ENCODE measurements at places on chromosomes 7 and 10.

DNA sequence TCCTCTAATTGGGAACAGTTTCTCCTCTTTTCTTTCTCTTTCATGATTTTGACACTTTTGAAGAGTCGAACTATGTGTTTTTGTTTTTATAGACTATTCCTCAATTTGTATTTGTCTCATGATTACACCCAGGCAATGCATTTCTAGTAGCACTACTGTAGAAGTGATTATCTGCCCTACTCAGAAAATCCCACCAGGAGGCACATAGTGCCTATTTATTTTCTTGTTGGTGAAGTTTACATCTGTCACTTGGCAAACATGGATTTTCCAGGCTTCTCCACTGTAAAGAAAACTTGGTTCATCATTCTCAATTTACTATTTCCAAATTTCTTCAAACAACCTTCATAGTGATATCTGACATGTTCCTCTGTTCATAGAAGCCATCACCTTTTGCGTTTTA, 893.9 kb downstream of the CCSER2 start:
- no peak for DNase-seq

DNA sequence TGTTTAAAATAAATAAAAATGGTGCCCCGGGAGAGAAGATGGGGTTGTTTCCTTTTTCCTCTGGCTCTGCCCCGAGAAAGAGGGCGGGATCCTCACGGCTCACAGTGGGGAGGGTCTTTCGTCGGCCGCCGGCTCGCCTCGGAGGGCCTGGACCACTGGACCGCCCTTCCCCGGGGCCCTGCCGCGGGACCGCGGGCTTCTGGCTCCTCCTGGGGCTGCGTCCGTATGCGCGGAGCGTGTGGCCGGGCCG, 3.5 kb upstream of the IGF2BP3 start:
- DNase-seq, result no peak

- no peak for DNase-seq
Measured at GRCh38 chr10:14244801-14245211, 85.9 kb downstream of the FRMD4A start.

DNA sequence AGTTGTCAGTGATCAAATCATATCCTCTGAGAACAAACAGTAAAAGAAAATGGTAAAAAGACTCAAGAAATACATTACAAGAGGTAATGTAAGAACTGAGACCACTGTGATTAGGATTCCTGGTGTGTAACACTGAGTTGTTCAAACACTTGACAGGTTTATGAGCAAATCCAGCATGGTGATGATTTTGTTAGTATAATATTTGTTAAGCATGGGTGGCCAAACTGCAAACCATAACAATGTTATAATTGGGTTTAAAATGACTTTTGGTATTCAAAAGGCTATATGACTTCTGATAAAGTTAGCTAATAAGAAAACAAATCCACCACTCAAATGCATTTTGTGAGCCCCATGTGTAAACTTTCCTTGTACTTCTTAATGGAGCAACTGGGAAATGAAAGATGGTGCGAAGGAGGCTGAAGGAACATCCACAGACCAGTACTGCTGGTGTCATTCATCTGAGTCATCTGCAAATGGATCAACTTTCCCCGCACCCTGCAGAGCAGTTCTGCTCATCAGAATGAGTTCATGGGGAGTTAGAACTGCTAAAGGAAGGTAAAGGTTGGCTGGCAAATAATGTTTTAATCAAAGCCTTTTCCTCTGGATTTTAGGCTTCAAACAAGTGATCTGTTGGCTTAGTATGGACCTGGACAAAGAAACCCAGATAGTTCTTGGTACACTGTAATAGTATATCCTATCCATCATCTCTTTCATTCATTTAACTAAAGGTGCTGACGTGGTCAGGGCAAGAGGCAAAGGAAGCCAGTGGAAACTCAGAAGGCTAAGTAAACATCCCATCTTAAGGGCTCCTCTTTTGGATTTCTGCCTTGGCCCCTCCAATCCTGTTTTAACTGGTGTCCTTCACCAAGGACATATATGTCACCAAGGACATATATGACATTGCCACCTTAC, 45.0 kb downstream of the AFAP1L2 start:
- no peak for DNase-seq

- DNase-seq, result no peak
Measured at GRCh38 chr10:6563731-6564130, 16.3 kb downstream of the PRKCQ start.

- DNase-seq, result no peak
Measured at GRCh38 chr10:18960466-18961079, 88.0 kb upstream of the MALRD1 start.

DNA sequence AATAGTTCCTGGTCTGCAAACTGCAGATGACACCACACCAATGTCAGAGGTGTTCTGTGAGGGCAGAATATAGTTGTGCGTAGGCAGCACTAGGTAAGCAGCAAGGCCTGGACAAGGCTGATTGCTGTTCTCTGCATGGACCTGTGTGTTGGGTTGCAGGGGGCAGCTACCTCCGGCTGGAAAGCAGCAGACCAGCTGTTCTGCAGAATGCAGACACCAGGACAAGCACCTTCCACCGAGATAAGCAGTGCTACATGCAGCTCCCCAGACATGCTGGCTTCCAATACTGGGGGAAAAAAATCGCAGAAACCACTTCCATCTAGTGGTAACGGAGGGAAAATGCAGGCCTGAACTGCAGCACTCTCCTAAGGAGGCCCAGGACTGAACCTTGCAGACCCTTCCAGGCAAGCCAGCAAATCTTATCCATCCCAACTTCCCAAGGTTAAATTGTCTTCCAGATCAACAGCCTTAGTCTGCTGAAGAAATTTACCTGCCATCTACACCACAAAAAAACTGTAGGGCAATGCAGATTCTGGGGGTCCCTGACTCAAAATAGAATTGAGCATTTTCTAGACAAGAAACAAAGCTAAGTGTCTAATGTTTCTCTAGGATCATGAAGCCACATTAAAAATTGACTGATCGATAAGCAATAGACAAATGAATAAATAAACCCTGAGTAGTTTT, 50.5 kb upstream of the COBL start:
- DNase-seq, result no peak

GRCh38 chr10:12319076-12319475, 30.3 kb upstream of the CAMK1D start:
- DNase-seq, result no peak

DNA sequence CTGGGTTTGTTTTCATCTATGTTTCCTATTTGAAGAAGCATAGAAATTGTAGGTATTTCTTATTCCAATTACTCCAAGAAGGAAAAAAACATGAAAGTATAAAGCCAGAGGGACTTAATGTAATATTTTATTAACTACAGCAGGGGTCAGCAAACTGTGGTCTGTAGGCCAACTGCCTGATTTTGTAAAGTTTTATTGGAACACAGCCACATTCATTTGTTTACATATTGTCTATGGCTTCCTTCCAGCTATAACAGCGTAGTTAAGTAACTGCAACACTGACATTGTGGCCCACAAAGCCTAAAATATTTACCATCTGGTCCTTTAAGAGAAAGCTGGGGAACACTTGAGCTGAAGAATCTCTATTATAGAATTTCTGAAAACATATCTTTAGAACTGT, 306.2 kb downstream of the BICC1 start:
- no peak for DNase-seq

- no peak for DNase-seq
Measured at GRCh38 chr10:13048762-13049161, 47.2 kb upstream of the CCDC3 start.

DNA sequence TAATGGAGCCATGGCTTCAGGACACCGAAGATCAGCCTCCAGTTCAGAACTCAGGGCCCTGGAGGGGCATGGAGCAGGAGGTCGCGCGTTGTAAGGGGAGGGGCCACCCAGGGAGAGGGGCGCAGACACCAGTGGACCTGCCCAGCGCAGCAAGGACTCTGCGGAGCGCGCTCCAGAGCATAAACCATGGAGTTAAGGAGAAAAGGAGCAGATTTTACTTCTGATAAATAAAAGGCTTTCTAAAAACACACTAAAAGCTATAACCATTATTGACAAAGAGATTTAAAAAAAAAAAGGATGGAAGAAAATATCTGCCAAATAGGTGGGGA, 10.5 kb downstream of the CALY start:
- no peak for DNase-seq

- no peak for DNase-seq
Measured at GRCh38 chr10:17263580-17263979, 35.5 kb downstream of the VIM start.

DNA sequence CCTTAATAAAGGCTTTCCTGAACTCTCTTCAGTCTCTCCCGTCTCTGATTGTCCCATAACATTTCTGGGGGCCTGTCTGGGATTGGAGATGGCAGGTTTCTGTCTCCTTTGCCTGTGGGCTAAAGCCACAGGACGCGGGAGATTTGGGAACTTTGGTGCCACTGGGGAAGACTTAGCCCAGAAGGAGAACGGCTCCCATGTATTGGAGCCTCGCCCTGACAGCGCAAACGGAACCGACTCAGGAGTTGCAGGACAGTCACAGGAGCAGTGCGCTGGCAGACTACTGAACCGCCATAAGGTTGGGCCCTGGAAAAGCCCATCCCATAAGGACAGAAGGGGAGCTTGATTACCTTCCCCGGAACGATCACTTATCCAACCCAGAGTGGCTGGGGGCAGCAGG, 7.1 kb upstream of the ZNF33B start:
- no peak for DNase-seq

DNA sequence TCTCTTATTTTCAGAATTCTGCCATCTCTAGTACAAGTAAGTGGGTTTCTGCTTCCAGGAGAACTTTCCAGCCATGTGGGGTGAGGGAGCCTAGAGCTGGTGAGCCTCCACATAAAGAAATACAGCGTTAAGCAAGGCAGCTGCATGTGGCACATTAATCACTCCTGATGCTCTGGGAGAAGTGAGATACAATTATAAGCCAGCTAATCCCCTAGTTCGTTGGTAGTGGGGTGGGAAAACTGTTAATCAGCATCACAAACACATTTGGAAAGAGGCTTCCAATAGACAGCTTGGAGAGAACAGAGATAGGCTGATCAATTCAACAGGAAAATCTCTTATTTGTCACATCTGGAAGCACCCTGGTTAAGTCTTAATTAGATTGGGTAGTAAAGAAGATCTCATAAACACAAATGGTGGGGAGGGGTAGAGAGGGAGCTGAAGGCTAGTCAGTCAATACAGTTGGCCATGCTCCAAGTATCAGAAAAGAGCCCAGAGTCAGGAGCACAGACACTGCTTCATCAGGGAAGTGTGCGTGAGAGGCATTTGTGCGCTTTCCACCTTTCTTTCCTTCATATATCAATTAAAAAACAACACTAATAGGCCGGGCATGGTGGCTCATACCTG, 130.6 kb downstream of the SORCS1 start:
- no peak for DNase-seq

GRCh38 chr7:114539575-114539974, 125.0 kb downstream of the FOXP2 start:
- no peak for DNase-seq

- DNase-seq, result no peak
Measured at GRCh38 chr7:103058122-103058521, 16.5 kb downstream of the FBXL13 start.

- DNase-seq, result no peak
Measured at GRCh38 chr7:33744293-33745075, 160.9 kb upstream of the BMPER start.
